ENCODE measurements at places on chromosomes 13 and 19.
A peak's percentile ranks its signal among the peaks of the same experiment; 100 is the strongest.

DNA sequence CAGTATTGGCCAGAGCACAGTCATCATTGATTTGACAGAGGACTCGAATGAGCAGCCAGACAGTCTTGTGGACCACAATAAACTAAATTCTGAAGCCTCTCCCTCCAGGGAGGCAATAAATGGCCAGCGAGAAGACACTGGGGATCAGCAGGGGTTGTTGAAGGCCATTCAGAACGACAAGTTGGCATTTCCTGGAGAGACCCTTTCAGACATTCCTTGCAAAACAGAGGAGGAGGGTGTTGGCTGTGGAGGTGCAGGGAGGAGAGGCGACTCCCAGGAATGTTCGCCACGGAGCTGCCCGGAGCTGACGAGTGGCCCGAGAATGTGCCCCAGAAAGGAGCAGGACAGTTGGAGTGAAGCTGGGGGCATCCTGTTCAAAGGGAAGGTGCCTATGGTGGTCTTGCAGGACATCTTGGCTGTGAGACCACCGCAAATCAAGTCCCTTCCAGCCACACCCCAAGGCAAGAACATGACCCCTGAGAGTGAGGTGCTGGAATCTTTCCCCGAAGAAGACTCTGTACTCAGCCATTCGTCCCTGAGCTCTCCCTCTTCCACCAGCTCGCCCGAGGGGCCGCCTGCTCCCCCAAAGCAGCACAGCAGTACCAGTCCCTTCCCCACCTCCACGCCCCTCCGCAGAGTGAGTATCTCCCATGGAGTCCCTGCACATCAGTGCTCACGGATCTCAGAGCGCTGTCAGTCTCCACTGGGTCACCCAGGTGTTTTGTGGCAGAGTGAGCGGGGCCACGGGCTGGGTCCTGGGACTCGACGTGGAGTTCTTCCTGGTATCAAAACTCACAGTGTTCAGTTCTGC lies 6.9 kb downstream of the CHAF1A start:
- no peak for DNase-seq

DNA sequence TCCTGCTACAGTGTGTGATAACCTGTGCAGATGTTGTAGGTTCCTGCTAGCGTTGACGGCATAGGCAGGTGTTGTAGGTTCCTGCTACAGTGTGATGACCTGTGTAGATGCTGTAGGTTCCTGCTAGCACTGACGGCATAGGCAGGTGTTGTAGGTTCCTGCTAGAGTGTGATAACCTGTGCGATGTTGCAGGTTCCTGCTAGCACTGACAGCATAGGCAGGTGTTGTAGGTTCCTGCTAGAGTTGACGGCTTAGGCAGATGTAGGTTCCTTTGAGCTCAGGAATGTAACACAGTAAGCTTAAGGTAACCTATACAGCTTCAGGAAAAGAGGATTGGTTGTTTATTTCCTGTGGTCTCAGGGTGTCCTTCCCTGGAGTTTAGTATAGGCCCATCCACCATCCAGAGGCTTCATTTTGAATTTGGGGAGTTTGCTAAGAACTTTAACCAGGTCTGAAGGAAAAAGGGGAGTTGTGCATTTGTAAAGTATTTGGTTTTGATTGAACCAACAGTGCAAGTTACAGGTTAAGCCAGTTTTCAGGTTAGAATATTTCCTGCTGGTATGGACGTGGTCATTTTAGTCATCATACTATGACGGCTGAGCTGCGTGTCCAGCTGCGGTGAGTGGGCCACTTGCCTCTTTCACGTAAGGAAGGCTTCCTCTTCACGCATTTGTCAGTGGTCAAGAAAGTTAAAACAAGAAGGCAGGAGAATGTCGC lies 53.8 kb downstream of the ATP11A start:
- no peak for DNase-seq

- no peak for DNase-seq
These were observed 61.5 kb downstream of the DOCK9 start for GRCh38 chr13:98916403-98916802.

GRCh38 chr13:106796280-106797047 lies 228.5 kb upstream of the ARGLU1 start:
- DNase-seq: no peak

DNA sequence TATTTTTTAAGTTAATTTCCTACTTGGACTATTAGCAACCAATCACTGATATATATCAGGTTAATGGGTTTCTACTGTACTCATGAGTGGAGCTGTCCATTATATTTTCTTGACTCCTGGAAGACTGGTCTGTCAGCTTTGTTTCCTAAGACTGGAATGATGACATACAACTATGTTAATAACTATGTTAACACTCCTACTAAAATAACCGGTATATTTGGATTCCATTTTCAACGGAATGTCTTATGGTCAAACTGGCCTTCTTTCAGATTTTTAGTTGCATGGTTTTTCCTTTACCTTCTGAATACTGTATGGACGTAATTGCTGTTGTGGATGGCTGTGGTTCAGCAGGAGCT lies 45.8 kb upstream of the GPI start:
- DNase-seq: no peak

- peak; percentile 65 for DNase-seq
These were observed 13.6 kb downstream of the UBAC2 start for GRCh38 chr13:99214232-99214631.

- DNase-seq: no peak
These were observed 50.9 kb downstream of the TMEM255B start for GRCh38 chr13:113809934-113810333.

DNA sequence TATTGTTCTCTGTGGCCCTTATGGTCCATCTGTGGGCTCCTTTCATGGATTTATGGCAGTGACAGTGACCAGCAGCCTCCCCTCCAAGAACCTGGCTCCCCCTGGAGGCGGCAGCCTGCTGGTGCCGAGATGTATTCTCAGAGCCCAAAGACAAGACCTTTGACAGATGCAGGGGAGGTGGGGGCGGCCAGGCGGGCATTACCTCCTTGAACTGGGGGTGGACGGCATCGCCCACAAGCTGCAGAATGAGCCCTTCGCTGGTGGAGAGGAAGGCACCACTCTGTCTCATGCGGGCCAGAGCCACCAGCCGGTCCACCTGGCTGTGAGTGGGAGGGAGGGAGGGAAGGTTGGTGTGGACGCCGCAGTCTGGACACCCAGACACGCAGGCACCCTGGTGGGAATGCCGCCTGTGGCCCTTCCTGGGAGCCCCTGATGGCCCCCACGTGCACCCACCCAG lies 6.6 kb downstream of the ISOC2 start:
- peak; percentile 56 for DNase-seq

GRCh38 chr13:113454936-113455335 lies 1.6 kb upstream of the ADPRHL1 start:
- DNase-seq: no peak

GRCh38 chr13:82147526-82147925 lies 1734.7 kb downstream of the SLITRK1 start:
- no peak for DNase-seq

DNA sequence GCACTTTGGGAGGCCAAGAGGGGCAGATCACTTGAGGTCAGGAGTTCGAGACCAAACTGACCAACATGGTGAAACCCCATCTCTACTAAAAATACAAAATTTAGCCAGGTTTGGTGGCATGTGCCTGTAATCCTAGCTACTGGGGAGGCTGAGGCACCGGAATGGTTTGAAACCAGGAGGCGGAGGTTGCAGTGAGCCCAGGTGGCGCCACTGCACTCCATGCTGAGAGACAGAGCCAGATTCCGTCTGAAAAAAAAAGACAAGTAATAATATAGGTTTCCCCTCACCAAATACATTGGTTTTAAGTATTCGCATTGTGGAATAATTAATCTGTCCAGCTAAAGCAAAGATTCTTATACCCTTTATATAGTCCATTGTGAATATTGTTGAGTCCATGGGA lies 1544.6 kb downstream of the OLFM4 start:
- DNase-seq: no peak

GRCh38 chr13:79782541-79783205 lies 301.7 kb downstream of the NDFIP2 start:
- no peak for DNase-seq

DNA sequence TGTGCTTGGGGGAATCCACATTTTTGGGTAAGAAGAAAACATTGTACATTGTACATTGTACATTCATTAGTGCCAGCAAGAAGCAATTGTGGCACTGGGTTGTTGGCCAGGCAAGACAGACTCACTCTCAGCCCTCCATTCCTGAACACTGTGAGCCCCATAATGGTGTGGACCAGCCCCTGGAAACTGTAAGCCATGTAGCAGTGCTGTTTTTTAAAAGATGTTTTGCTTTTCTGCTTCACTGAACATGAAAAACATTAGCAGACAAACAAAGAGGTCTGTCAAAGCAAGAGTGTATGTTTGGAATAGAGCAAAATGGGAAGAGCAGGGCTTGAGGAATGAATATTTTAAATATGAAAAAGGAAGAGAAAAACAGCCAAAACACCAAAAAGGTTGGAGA lies 39.1 kb upstream of the IL17D start:
- DNase-seq: no peak

- no peak for DNase-seq
These were observed 59.4 kb upstream of the WASF3 start for GRCh38 chr13:26497968-26498511.

DNA sequence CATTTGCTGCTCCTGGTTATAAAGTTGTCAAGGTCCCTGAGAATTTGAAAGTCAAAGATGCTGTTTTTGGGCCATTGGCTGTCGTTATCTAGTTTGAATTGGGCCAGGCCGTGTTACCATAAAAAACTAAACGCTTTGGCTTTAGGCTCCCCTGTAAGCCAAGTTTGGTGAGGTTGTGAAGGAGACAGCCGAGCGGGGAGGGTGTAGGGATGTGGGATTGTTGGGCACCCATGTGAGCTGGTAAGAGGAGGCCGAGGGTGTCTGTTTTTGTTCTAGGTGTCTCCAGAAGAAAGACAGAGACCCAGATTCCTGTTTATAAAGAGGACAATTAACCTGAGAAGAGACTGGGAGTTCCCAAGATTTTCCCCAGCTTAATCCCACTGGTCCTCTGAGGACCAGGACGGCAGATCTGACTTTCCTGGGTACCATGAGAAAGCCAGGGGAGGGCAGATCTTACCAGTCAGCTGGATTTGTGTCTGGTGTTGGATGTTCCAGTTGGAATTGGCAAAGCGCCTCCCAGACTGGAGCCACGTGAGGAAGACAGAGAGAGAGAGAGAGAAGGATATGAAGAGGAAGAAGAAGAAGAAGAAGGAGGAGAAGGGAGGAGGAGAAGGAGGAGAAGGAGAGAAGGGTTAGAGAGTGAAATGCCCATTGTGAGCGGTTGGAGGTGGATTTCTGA lies 25.1 kb downstream of the TMEM255B start:
- no peak for DNase-seq

- DNase-seq: peak; percentile 84
These were observed 11.5 kb upstream of the CNFN start for GRCh38 chr19:42401365-42402303.

DNA sequence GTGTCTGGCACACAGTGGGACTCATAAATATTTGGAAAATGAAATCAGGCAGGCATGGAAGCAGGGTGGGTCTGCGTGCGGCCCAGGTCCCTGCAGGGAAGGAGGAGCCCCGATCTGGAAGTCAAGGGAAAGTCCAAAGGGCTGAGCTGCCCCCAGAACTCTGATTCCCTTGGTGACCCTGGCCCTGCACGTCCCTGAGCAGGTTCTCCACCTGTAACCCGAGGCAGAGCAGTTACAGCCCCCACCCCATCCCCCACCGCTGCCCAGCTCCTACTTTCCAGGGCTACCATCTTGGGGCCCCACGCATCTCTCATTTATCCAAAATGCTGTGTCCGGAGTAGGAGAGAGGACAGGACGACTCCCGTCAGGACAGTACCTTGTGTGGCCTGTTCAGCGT lies 2.1 kb downstream of the PLEKHF1 start:
- no peak for DNase-seq

- DNase-seq: no peak
These were observed 16.8 kb upstream of the COMP start for GRCh38 chr19:18807861-18808331.

- no peak for DNase-seq
These were observed 98.8 kb downstream of the ING1 start for GRCh38 chr13:110812121-110812868.

DNA sequence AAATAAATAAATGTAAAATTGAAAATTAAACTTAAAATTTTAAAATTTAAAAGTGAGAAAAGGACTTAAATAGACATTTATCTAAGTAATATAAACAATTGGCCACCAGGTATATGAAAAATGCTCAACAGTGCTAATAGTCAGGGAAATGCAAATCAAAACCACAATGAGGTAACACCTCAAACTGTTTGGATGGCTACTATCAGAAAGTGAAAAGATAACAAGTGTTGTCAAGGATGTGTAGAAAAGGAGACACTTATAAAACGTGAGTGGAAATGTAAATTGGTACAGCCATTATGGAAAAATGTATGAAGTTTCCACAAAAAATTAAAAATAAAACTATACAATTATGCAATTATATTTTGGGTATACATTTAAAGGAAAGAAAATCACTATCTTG lies 752.2 kb downstream of the EFNB2 start:
- DNase-seq: no peak
